ENCODE measurements at places on chromosomes 12 and 14.

DNA sequence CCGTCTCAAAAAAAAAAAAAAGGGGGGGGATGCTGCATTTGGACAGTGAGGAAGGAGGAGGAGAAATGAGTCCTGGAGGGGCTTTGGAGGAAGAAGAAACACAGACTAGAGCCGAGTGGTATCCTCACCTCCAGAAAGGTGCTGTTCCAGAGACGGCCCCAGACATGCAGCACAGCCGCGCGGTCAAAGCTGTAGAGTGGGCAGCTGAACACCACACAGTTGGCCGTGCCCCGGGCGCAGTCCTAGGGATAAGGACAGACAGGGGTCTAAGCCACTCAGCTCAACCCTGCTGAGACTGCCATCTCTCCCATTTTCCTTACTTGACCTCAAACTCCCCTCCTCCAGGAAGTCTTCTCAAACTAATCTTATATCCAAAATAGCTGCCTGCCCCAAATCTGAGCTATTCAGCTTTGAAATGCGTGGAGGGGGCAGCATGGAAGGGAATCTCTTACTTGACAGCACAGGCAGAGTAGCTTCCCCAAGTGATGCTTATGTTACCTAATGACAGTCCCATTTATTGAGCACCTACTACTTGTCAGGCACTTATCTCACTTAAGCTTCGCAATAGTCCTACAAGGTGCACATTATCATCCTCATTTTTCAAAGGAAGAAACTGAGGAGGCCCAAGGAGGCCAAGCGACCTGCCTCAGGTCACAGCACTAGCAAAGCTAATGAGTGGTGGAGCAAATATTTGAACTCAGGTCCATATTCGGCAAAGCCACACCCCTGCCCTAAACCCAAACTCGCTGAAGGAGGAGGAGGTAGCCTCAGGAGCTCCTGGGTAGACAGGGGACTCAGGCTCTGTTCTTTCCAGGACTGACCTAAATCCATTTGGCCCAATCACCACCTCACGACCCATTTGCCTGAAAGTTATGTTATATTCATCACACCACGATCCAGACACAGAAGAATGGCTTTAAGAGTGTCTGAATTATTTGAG, 18.7 kb downstream of the ITGA7 start:
- no peak for DNase-seq

DNA sequence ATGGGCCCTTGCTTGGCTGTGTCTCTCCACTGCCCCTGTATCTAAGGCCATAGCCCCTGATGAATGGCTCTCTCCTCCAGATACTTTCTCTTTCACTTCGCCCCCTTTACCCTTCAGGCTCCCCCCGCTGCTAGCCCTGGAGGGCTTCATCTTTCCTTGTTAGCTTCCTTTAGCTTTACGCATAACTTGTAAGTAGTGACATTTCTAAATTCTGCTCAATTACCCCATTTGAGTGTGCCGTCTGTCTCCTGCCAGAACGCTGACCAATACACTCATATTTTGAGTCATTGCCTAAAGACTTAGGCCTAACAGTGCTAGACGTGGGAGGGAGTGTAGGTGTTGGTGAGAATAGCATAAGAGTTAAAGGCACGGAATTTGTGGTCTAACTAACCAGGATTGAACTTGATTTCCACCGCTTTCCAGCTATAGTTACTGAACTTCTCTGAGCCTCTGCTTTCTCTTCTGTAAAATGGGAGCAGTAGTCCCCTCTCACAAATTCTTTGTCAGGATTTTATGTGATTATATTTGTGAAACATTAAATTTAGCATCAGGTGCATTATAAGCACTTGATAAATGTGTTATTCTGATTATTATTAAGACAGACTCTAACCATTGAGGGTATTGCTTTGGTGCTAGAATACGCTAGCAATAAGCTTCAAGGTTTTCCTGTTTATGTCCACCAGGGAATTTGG, 129.3 kb downstream of the ZFP36L1 start:
- DNase-seq, result peak; percentile 34

DNA sequence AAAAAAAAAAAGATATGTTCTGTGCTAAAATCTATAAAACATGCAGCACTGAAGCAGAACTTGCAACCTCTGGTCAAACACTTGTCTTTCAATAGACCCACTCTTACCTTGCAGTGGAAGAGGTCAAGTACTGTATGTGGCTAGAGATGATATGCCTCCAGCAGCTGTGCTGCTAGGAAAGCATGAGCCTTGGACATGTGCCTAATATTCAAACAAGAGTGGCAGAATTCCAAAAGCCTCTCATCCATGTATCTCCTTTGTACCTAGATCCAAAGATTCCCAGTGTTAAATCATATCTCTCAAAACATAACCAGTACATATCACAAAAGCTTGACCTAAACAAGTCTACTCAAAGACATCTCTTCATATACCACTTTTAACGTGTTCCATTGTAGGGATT, 105.0 kb upstream of the CPNE8 start:
- DNase-seq, result no peak

GRCh38 chr12:105754313-105754712, 384.4 kb downstream of the NUAK1 start:
- no peak for DNase-seq

DNA sequence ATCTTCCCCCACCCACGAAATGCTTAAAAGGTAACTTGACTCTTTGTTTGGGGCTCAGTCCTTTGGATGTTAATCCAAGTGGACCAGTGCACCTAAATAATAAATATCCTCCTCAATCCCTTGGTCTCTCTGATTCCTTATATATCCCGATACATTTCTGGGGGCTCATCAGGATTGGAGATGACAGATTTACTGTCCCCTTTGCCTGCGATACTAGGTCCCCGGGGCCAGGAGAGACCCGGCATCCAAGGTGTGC, 26.3 kb downstream of the KLRK1 start:
- DNase-seq, result no peak

- no peak for DNase-seq
Observed at GRCh38 chr12:110431957-110432587, 18.1 kb downstream of the ARPC3 start.

DNA sequence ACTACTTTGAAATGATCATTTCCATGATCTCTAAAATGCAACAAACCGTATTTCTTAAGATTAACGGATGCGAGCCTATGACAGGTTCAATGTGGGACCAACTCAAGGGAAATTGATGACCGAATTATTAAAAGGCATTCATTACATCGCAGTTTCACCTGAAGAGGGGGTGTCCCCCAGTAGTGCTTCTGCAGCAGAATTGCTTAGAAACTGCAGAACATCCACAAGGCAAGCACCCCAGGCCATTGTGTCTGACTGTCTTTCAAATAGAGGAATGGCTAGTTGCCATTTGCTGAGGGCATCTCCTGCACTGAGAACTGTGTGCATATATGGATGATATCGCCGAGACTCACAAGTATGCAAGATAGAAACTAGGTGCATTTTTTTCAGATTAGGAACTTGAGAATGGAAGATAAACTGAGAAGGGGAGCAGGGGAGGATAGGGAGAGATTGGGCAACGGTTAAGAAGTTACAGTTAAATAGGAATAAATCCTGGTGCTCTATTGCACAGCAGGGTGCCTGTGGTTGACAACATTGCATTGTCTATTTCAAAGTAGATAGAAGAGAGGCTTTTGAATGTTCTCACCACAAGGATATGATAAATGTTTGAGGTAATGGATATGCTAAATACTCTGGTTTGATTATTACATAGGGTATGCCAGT, 234.3 kb upstream of the PLEKHG7 start:
- no peak for DNase-seq

DNA sequence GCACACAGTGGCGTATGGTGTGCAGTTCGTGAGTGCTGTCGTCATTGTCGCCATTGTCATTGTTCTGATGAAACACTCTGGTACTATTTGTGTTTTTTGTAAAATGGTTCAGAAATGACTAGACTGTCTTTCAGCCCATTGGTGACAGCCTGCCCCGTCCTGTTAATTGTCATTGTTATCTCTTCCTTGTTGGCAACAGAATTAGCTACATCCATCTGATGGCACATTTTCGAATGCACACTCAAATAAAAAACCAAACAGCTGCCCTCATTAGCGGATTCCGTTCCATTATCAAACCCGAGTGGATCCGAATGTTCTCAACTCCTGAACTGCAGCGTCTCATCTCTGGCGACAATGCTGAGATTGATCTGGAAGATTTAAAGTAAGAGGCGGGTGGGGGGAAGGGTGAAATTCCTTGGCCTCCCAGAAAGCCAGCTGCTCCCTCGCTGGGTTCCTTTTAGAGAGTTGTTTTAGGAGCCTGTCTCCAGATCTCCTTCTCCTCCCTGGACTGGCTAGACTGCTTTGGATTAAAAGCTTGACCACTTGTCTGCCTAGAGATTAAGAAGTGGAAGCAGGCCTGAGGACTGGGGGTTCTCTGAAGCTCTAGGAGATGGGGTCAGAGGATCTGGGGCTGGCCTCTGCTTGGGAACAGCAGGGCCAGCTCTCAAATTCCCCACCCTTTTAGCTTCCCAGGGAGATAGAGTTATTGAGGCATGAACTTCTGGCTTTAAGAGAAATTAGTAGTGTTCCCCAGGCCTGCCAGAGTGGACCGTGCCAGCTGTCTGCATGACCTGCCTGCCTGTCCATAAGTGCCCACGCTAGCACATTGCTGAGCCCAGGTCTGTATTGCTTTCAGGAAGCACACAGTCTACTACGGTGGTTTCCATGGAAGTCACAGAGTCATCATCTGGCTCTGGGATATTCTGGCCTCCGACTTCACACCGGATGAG, 43.3 kb downstream of the MMAB start:
- no peak for DNase-seq

GRCh38 chr14:106058342-106058741, 532.0 kb downstream of the TMEM121 start:
- no peak for DNase-seq

GRCh38 chr12:132181570-132182200, 37.4 kb downstream of the NOC4L start:
- DNase-seq, result no peak

GRCh38 chr12:32002848-32003493, 43.8 kb downstream of the RESF1 start:
- DNase-seq, result no peak

- no peak for DNase-seq
Observed at GRCh38 chr12:26283046-26283445, 87.7 kb downstream of the SSPN start.

Measured in activated CD4-positive, alpha-beta T cell treated with anti-CD3 and anti-CD28 coated beads, Interleukin-2, amount 50 U/mL, for 4 hours (primary cell).